Stimulated activated CD4-positive, alpha-beta T cell treated with anti-CD3 and anti-CD28 coated beads, Interleukin-4, amount 100 ng/mL, for 1 hour (primary cell): ENCODE measurements at places on chromosomes 12 and 14.

- no peak for DNase-seq
These were observed 252.9 kb downstream of the PRKD1 start for GRCh38 chr14:29674566-29675285.

- no peak for DNase-seq
These were observed 844 bp downstream of the GLTP start for GRCh38 chr12:109879351-109880042.

DNA sequence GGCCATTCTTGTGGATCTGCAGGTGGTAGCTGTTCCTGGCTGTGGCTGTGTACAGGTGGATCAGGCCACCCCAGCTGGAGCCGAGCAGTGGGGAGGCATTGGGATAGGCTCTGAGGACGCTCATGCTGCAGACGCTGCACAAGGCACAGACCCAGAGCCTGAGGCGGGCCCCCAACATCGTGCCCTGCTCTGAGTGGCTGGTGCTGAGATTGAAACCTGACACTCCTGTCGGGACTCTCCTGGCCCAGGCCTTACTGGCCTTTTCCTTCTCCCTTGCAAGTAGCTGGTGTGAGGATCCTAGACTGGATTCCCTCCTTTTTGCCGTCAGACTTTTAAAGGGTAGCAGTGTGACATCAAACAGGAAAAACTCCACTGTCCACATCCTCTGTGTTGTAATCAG is at the start of gene FGF23:
Gene FGF23, minus strand, starts transcription at position 308 of the 400 bp plus-strand sequence. Its CDS starts 130 bp downstream, at position 178.
- DNase-seq, result no peak

GRCh38 chr12:104721039-104721405 is 237.1 kb downstream of the SLC41A2 start:
- DNase-seq, result no peak

GRCh38 chr12:95623554-95624170 is 72.4 kb upstream of the USP44 start:
- DNase-seq, result peak; percentile 9

DNA sequence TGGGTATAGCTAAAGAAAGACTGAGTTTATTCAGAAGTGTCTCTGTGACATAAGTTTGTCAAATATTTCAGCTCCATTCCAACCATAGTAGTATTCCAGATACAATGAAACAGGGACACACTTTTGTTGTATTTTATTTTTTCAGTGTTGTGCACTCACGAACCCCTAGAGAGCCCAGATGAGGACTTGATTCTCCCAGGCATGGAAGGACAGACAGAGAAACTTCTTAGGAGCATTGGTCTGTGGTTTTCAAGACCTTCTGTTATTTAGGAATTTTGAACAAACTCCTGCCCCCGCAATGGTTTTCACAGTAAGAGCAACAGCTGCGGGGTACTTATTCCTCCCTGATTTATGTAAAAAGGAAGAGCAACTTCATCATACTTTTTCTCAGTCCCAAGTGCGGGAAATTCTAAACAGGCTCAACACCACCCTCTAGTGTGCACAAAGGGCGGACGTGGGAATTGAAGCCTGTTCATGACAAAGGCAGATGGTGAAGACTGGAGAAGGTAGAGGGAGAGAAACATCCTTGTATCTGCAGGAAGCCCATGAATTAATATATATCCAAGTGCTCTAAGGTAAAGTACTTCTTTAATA is 147.6 kb downstream of the PAH start:
- peak; percentile 3 for DNase-seq

DNA sequence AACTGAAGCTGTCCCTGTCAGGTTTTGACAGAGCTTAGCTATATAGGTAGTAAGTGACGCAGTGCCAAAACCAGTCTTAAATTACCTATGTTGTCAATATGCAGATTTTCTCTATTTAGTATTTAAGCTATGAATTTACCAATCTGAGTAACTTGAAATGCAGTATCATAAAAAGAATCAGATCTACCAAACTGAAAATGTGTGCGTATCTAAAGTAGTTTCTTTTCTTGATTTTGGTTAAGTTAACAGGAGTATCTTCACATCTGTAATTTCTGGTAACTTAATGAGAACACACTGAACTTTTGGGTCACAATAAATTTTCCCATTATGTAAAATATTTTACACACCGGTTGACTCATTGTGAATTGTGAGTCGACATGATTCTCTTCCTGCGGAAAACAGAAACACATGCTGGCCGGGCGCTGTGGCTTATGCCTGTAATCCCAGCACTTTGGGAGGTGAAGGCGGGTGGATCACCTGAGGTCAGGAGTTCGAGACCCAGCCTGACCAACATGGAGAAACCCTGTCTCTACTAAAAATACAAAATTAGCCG is 45.1 kb downstream of the TRAF3 start:
- peak; percentile 43 for DNase-seq

GRCh38 chr12:63909746-63910145 is 65.2 kb downstream of the SRGAP1 start:
- DNase-seq, result no peak

DNA sequence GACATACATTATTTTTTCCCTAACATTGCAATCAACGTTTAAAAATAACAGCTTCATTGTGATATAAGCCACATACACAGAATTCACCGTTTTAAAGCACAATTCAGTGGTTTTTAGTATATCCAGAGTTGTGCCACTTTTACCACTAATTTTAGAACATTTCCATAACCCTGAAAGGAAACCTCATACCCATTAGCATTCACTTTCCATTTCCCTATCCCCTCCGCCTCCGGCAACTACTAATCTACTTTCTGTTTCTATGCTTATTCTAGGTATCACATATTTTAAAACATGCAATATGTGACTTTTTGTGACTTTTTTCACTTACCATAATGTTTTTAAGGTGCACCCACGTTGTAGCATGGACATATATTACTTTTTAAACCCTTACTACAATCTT is 55.6 kb upstream of the ISM2 start:
- DNase-seq, result no peak

DNA sequence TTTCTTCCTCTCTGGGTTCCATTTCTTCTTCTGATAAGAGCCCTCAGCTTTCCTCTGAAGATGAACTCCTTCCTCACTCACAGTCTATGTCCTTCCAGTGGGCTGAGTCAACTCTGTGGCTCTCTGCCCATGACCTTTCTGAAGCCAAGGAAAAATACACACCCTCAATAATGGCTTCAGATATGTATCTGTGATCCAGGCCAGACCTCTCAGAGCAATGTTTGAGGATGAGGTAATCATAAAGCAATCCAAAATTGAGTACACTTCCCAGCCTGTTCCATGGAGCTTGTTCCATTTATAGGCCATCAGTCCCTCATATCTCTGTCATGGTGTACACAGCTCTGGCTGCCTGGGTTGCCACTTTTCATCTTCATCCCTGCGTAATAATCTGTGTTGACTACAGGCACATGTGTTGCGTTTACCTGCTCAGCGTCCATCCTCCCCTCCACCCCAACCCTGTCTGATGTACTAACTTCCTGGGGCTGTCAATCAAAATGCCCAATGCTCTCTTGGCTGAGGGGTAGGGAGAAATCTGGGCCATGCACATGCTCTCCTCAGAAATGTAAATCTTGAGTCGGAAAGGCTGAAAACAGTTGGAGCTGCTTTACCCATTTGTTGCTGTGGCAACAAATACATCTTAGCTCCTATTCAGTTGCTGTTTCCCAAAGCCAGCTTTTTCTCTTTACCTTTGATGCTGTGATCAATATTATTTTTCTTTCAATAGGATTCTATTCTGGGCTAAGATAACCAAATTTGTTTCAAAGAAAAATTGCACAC is 377.8 kb upstream of the TMEM132C start:
- no peak for DNase-seq

DNA sequence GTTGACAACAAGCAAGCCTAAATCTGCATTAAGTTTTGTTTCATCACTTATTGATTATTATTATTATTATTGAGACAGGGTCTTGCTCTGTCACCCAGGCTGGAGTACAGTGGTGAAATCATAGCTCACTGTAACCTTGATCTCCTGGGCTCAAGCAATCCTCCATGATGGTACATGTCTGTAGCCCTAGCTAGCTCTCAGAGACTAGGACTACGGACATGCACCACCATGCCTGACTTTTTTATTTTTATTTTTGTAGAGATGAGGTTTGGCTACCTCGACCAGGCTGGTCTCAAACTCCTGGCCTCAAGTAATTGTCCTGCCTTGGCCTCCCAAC is 35.7 kb upstream of the STK38L start:
- no peak for DNase-seq

DNA sequence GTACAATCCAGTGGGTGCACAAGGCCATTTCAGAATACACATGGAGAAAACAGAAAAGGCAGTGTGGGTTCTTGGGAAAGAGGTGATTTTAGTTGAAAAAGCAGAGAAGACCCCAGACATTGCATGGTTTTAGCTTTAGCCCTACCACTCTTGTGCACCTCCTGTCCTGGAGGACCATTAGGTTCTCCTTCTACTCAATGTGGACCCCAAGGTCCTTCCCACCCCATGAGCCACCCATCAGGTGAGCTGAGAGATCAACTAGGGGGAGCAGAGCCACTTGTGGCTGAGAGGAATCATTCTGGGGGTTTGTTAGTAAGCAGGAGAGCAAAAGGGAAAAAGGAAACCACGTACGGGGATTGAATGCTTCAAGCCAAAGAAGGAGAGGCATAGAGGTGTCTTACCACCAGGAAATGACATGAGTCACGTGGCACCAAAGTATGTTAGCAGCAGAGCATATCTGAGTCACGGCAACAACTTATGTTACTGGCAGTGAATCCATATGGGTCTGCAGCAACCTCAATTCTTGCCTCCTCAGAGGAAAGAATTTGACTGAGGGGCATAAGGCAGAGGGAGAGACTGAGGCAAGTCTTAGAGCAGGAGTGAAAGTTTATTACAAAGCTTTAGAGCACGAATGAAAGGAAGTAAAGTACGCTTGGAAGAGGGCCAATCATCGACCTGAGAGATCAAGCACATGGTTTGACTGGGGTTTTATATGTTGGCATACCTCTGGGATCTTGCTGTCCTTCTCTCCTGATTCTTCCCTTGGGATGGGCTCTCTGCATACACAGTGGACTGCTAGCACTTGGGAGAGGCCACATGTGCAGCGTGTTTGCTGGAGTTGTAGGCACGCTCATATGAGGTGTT is 73.9 kb downstream of the HSD17B6 start:
- peak; percentile 14 for DNase-seq

DNA sequence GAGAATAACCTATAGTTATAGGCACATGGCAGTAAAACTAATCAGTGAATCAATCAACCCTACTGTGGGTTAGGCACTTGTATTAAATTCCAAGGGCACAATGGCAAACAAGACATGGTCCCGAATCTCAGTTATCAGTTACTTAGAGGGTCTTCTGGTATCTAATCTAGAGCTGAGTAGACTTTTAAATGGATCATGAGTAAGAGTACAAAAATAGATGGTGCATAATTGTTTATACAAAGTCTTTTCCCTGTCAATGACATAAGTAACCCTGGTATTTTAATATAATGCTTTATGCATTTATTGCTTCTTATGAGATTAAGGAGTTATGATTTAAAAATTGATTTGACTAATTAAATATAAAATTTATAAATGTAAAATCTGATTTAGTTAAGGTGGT is 23.0 kb upstream of the KCNJ8 start:
- no peak for DNase-seq

DNA sequence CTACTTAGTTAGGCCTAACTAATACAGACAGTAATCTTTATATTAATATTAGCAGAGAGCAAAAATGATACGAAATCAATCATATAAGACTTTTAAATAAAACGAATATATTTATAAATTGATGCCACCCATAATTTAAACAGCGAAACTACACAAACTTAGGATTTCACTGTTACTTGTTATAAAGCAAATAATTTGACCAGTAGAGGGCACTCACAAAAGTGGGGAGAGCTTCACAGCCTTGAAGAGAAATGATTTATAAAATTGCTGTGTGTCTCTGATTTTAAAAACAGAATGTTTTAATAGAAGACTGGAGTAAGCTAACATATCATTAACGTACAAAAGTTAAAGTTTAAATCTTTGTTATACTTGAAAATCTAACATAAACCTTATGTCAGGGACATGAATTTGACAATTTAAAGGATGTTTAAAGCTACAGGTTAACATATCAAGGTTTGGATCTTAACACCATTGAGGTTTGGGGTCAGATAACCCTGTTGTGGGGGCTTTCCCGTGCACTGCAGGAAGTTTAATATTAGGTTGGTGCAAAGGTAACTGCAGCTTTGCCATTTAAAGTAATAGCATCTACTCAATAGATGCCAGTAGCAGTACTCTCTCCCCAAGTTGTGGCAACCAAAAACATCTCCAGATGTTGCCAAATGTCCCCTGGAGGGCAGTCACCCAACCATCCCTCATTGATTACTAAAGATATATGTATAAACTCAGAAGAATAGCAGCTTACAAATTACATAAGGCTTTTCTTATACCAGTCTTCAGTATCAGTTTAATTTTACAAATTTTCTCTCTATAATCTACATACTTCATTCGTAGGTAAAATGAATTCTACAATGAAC is 9.3 kb downstream of the KRAS start:
- no peak for DNase-seq

DNA sequence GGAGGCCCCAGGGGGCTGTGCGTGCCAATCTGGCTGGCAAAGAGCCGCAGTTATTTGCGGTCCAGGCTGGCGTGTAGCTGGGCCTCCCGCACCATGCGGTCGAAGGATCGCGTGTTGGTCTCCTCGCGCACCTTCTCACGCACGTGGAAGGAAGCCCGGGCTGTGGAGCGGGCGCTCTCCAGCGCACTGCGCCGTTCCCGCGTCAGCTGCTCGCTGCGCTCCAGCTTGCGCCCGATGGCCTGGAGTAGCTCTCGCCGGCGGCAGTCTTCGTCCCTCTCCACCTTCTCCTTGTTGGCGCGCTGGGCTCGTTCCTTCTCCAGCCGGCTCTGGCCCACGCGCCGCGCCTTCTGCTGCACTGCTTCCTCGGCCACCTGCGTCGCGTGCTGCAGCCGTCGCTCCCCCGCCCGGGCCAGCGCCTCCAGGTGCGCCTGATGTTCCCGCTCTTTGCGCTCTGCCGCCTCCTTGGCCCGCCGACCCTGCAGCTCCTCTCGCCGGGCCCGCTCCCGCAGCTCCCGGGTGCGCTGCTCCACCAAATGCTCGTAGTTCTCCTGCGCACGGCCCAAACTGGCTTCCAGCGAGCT is 3.1 kb downstream of the CCDC177 start:
- DNase-seq, result peak; percentile 4

GRCh38 chr12:84480803-84481202 is 431.8 kb downstream of the SLC6A15 start:
- DNase-seq, result no peak

GRCh38 chr12:8058506-8058905 is 7.7 kb downstream of the C3AR1 start:
- no peak for DNase-seq

GRCh38 chr14:60161196-60162107 is 3.7 kb downstream of the DHRS7 start:
- no peak for DNase-seq

DNA sequence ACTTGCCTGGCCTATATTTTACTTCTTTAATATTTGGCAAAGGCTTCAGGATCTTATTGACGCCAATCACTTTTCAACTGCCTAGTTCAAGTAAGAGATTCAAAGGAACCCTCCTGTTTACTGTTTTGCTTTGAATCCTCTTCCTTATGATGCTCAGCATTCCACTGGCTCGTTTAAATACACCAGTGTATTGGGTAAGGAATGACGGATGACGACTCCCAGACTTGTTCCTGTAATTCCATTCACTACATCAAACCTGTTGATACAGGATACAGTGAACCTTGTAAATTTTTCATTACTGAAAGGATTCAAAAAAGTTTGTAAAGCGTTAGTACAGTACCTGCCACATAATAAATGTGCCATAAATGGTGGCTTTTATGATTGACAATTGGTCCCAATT is 1.7 kb upstream of the SYCP3 start:
- no peak for DNase-seq
